Stimulated activated effector memory CD8-positive, alpha-beta T cell treated with anti-CD3 and anti-CD28 coated beads, Interleukin-12 subunit alpha, Interleukin-12 subunit beta, amount 100 ng/mL, for 72 hours (primary cell): ENCODE measurements at places on chromosomes 11 and 22.
A peak's percentile ranks its signal among the peaks of the same experiment; 100 is the strongest.

GRCh38 chr11:36354221-36355003 lies 58.3 kb downstream of the PRR5L start:
- no peak for DNase-seq

GRCh38 chr11:126061707-126062678 lies 673 bp downstream of the CDON start:
- no peak for DNase-seq

DNA sequence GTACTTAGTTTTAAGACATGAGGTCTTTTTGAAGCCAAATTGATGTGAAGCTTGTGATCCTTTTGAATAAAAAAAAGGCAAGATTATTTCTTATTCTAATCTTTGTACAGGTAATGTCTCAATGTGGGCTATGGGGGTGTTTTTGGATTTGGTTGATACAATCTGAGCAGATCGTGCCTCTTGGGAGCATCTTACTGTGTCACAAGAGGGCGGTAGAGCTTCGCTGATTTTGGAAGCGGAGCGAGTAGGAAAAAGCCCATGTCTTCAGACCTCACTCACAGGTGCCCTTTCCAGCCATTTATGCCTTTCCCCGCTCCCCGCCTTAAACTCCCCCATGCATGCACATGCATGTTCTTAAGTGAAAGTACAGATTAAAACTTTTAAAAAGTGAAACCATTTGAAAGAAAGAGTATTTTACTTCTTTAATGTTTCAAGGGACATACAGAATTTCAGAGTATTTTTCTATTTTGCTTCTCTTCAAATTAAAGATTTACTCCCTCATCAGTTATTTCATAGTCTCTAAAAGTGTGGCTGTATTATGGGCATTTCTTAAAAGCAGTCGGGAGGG lies 18.8 kb downstream of the DDX25 start:
- peak; percentile 61 for DNase-seq

DNA sequence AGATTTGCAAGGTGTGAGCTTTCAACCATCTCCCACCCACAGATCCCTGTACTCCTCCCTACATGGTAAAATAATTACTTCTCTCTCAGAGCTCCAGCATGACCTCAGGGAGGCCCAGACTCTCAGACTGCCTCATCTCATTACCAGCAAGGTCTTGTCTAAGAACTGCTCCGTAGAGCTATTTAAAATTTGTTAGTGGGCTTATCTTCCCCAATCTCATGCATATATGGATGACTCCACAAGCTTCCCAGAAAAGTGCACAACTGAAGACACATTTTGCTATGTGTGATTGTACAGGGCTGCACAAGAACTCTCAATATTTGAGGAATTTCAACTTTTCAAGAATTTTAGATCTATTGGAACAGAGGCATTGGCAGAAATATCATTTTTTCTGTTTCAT lies 230.3 kb downstream of the CSNK2A3 start:
- no peak for DNase-seq

DNA sequence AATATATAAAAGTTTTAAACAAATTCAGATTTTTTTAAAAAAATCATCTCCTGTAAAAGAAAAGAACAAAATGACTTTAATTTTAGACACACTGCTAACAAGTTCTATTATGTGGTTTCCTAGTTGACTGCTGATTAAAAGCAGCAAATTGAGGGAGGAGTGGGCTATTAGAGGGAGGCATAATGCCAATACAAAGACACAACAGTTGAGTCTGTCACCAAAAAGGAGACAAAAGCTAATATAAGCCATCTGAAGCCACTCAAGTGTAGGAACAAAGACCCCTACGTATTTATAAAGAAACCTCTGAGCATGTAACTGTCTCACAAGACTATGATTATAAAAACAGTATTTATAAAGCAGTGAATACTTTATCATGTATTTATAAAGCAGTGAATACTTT lies 28.6 kb downstream of the TMEM123 start:
- DNase-seq = no peak

GRCh38 chr22:35629406-35630216 lies 12.5 kb upstream of the MB start:
- peak; percentile 56 for DNase-seq

GRCh38 chr22:20517422-20517821 lies 10.0 kb downstream of the MED15 start:
- no peak for DNase-seq

- DNase-seq = no peak
Observed at GRCh38 chr11:27055065-27055682, 14.6 kb downstream of the BBOX1 start.

DNA sequence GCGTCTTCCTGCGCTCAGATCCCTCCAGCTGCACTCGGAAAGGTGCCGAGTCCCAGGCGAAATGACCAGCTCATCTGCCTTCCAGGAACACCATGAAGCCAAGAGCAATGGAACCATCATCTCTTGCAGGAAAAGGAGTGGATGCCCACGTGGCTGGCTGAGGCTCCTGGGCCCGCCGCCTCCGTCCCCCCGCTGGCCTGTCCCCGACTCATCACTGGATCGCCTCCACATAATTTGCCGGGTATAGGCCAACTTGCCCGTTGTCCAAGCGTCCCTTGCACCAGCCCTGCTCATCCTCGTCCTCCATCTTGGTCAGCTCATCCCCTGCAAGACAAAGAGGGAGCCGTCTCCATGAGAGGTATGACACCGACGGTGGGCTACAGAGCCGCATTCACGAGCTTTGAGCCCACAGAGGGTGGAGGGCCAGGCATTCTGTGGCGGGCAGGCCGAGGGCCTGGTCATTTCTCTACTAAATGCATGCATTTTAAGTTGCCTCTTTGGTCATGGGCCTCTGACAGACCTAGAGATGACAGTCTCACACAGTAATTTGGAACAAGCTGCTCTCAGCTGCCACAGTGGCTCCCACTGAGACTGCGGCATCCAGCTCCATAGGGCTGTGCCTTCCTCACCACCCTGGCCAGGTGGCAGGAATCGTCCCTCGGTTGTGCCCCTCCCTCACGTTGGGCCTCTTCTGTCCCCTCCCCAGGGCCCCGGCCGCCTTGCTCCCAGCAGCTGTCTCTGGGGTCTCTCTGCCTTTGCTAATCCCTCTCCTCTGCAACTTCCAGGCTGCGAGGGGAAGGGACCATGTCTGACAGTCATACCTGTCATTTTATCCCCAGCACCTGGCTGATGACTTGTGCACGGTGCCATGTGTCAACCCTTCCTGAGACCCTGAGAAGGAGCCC lies 14.3 kb upstream of the ARFGAP3 start:
- DNase-seq = no peak

DNA sequence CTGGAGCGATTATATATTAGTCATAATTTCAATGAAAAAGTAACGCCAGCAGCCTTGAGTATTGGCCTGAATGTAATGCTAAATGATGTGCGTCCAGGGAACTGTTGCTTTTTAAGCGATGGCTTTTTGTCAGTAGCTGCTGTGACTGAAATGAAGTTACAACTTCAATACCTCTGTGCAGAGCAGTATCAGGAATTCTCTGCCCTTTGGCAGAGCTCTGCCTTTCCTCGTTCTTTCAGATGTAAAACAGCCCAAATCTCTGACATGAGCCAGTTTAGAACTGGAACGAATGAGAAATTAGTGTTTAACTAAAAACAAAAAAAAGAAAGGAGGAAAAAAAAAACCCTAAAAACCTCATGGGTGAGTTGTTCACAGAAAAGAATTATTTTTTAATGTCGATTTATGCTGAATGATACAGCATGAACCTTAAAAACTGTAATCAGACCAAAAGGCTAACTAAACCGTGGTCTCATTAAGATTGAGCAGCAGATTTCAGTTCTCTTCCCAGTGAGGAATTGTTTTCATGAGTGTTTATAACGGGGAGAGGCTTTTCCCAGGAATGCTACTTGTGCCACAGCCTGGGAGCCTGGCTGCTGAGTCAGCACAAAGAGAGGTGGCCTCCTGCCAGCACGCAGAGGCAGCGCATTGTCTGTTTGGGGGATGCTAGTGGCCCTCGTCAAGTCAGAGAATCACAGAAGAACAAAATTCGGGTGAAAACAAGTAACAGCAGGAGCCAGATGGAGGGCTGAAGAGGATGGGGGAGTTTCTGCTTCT lies 146.2 kb upstream of the RASSF10 start:
- DNase-seq = no peak

DNA sequence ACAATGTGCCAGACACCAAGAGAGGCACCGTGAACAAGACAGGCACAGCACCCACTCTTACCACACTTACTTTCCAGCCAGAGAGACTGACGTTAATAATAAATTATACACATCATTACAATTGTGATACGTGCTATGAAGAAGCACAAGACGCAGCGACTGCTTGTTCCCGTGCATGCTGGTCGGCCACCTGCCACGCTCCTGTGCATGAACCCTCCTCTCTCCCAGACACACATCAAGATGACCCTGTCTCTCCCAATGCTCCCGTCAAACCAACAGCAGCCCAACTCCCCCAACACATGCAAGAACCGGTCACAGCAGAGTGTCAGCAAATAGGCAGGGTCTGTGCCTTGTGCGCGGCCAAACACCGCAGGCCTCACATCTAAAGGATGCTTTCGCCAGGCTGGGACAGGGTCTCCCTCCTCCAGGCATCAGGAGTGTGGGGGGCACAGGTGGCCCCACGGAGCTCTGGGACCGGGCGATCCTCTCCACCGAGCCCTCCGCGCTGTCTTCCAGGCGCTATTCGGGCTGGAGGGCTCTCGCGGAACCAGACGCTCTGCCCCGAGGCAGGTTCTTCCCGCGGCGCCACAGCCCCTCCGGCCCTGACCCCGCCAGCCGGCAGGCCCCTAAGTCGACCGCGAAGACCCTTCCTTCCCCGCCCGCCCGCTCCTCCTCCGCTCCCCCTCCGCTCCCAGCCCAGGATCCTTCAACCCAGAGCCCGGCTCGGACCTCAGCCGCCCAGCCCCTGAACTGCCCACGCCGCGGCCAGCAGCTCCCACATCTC lies 533 bp downstream of the SERGEF start:
- no peak for DNase-seq

DNA sequence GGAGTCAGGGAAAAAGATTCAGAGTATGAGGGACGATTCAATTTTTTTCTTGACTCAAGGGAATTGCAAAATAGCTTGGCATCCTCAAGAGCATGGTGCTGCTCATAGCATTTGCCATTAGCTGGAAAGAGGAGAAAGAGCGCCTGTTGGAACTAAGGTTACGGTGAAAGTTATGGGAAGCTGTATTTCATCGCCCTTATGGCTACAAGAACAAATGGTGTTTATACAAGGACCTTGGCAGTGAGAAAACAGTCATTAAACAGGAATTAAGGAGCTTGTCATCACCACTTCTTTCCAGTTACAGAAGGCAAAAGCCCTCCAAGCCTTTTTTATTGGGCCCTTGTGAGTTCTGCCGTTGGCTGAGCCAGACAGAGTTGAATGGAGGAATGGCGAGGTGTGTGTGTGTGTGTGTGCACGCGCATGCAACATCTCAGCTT lies 74.2 kb downstream of the ALX4 start:
- no peak for DNase-seq

DNA sequence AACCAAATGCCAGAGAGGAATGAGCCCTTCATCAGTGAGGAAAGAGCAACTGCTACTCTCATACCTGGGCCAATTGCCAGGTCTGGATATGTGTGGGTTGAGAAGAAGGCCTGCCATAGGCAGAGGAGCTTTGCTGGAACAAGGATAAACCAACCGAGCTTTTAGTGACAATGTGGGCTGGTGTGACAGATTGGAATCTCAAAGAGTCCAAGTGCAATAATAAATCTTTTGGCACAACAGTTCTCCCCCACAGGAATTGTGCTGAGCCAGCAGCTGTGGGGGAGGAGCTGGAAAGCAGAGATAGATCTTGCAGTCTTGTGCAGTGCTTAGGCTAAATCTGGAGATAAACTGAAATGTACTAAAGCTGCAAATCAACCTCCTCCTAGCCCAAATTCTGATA lies 79.4 kb upstream of the ISX start:
- no peak for DNase-seq

DNA sequence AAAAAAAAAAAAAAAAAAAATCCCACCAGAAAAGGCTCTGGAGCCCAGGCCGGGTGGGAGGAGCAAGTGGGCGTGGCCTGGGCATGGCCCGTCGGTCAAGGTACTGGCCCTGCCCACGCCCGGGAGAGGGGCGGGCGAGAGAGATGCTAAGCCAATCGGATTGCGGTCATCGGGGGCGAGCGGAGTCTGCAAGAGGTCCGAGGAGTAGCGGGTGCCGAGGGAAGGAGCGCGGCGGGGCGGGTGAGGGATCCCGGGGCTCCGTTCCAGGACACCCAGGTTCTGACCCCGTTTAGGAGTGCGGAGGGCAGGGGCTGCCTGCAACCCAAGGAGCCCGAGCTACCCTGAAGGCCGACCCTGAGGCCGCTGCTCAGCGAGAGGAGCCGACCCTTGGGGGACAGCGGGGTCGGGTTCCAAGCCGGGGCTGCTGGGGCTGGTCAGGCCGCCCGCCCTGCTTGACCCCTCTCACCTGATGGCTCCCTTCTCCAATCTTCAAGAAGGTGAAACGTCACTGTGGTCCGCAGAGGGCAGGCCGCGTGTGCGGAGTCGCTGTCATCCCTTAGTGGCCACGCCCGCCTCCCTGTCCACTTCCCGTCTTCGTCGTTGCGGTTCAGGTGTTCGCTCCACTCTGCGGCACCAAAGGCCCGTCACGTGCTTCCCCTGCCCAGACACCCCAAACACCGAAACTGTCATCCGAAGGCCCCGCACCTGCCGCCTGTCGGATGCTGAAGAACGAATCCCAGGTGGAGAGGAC lies 11.1 kb upstream of the TAB1 start:
- DNase-seq = peak; percentile 33

DNA sequence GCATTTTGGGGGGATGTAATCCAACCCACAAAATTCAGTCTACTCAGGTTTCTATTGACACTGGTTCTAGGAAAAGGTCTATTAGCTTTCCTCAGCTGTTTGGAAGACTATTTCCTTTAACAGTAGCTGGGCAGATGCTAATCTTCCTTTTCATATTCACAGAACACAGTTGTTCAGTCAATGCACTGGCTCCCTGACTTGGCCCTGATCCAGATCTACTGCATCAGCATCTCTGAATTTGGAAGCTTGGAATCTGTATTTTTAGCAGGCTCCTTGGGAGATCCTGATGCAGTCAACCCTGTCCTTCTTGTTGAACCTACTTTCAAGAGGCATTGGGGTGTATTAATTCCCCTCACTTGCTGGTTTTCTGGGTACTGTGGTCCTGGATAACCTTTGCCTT lies 6.3 kb downstream of the HTATIP2 start:
- no peak for DNase-seq

- DNase-seq = no peak
Observed at GRCh38 chr11:129298988-129299387, 76.7 kb upstream of the BARX2 start.

DNA sequence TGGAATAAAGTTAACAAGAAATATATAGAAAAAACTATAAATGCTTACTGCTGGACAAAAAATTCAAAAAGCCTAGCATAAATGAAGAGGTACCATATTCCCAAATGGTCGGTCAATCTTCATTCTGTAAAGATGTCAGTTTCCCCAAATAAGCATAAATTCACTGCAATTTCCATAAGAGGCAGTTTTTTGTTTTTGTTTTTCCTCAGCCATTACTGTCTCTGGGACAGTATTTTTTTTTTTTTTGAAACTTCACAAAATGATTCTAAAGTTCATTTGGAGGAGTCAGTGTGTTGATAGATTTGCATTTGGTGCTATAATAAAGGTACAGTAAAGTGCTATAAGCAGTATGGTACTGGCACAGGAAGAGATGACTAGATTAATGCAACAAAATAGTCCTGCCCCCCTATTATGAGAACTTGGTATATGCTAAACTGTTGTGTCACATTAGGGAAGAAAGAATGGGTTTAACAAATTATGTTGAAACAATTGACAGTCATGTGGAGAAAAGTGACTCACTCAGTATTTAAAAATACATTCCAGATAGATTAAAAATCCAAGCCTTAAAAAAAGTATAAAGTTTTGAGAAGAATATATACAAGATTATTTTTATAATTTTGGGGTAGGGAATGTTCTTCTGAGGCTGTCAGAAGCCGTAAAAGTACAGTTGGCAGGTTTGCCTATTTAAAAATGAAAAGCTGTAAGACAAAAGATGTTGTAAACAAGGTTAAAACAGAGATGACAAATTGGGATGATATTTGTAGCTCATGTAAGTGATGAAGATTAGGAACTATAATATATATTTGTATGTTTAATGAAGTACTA lies 2.6 kb upstream of the FTH1 start:
- no peak for DNase-seq
